CD4-positive, alpha-beta T cell treated with Interleukin-6 for 4 hours (primary cell): ENCODE measurements at places on chromosomes 12 and 14.

DNA sequence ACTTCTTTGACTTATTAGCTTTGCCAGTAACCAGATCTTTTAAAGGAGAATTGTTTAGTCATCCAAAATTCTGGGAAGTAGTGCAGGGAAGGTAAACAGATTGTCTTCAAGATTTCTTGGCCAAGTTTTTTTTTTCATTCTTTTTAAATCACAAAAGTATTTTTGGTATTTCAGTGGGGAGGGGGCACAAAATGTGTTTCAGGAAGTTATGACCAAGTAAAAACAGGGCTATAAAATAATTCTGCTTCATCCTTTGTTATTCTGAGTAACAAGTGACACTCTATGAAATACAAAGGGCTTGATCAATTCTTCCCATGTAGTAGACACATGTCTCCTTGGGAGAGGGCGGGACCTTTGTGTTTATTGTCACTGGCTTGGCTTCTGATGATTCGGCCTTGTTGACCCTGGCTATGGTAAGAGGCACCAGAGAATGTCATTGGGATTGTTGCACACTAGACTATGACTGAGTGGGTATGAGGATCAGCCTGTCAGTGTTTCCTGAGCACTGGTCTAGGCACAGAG lies 55.4 kb downstream of the SUSD6 start:
- no peak for DNase-seq

DNA sequence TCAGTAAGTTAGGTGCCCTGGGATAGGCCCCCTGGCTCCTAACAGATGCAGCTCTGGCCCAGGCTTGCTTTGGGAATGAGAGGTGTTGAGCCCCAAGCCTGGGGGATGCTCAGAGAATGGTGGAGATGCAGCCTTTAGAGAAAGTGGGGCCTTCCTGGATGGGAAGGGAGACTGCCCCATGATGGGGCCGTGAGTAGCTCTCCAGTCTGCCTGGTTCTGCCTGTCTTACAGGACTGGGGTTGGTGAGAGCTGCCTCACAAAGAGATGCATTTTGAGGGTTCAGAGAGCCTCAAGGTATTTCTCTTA lies 523 bp upstream of the VRTN start:
- DNase-seq: no peak

- DNase-seq: no peak
Observed at GRCh38 chr12:107554941-107555340, 130.7 kb upstream of the PWP1 start.

GRCh38 chr12:80086025-80086424 lies 13.3 kb upstream of the OTOGL start:
- DNase-seq: no peak

GRCh38 chr12:31578632-31579031 lies 12.3 kb downstream of the DENND5B start:
- no peak for DNase-seq

- peak; percentile 27 for DNase-seq
Observed at GRCh38 chr12:62466018-62466593, 520 bp upstream of the MON2 start.

GRCh38 chr12:67618303-67618702 lies 30.2 kb upstream of the DYRK2 start:
- DNase-seq: no peak

DNA sequence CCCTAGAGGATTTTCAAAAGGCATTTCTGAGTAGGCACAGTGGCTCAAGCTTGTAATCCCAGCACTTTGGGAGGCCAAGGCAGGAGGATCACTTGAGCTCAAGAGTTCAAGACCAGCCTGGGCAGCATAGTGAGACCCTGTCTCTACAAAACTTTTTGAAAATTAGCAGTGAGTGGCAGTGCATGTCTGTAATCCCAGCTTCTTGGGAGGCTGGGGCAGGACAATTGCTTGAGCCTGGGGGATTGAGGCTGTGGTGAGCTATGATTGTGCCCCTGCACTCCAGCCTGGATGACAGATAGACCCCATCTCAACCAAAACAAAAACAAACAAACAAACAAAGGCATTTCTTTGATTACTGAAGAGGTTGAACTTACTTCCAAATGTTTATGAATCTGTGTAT lies 201.4 kb downstream of the KIF26A start:
- DNase-seq: no peak

- no peak for DNase-seq
Observed at GRCh38 chr12:51087818-51088217, 4.4 kb upstream of the CSRNP2 start.

DNA sequence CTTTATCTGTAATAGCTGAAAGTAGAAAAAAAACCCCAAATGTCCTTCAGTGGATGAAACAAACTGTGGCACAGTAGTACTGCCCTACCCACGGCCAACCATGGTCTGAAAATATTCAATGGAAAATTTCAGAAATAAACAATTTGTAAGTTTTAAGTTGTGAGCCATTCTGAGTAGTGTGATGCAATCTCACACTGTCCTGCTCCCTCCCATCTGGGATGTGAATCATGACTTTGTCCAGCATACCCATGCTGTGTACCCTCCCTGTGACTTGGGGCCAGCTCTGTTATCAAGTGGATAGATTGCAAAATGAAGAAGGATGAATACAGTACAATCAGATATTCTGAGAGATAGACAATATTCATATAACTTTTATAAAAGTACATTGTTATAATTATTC lies 106.2 kb downstream of the SMOC1 start:
- no peak for DNase-seq

DNA sequence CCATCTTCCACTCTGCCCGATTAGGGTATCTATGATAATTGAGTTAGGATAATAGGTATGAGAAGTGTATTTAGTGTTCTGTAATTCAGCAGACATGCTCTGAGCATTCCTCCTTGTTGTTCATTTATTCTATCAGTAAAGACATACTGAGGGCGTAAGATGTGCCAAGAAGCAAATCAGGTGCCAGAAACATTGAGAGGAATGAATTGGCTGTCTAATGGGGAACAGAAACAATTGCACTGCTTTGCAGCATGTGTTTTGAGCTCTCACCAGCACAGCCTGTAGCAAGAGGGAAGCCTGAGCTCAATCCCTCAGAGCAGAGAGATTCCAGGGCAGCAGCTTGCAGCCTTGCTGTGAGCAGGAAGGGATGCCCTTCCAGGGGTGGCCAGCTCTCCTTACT lies 589.3 kb downstream of the BCL11B start:
- DNase-seq: no peak

GRCh38 chr12:22318108-22318737 lies 16.3 kb downstream of the ST8SIA1 start:
- no peak for DNase-seq

DNA sequence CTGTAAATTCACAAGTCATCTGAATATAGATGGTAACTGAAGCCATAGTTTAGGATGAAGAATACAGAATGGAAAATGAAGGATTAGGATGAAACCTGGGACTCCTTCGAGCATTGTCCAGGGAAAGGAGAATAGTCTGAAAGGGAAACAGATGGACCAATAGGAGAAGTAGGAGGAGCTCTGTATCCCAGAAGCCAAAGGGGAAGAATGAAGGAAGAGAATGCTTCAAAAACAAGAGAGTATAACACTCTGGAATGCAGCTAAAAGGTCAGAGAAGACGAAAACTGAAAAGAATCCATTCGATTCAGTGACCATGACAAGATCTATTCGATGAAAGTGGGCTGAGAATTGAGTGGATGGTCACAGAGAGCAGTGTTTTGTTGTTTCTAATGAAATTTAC lies 1.0 kb downstream of the GMFB start:
- no peak for DNase-seq

- DNase-seq: no peak
Observed at GRCh38 chr14:103065861-103066260, 8.5 kb upstream of the CDC42BPB start.

- no peak for DNase-seq
Observed at GRCh38 chr12:89251342-89252271, 100.7 kb downstream of the DUSP6 start.

GRCh38 chr12:32918890-32919801 lies 22.6 kb upstream of the PKP2 start:
- no peak for DNase-seq

DNA sequence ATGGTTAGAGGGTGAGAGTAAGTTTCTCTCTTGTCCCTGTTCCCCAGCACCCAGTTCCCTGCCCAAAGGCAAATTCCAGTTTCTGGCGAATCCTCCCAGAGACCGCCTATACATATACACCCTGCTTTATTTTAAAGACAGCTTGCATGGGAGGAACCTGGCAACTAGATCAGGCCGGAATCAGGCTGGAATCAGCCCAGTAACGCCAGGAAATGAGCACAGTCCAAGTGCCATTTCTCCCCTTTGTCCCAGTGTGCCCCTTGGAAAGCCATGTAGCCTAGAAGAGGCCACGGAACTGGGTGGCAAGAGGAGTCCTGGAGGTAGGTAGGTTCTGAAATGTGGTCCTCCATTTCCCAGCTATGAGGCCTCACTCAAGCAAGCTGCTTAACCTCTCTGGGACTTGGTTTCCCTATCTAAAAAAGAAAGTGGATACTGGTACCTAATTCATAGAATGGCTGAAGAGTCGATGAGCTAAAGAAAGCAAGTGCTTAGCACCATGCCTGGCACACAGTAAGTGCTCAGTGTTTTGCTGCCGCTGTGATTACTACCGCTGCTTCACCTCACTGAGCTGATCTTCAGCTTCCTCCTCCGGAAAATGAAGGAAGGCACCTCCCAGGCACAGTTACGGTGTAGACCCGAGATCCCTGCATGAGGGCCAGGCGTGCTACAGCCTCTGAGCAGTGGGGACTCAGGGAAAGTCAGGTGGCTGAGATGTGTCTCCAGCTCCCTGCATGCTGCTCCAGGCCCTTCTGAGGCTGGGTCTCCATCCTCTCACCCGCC lies 36.4 kb downstream of the PITPNM2 start:
- DNase-seq: peak; percentile 21

DNA sequence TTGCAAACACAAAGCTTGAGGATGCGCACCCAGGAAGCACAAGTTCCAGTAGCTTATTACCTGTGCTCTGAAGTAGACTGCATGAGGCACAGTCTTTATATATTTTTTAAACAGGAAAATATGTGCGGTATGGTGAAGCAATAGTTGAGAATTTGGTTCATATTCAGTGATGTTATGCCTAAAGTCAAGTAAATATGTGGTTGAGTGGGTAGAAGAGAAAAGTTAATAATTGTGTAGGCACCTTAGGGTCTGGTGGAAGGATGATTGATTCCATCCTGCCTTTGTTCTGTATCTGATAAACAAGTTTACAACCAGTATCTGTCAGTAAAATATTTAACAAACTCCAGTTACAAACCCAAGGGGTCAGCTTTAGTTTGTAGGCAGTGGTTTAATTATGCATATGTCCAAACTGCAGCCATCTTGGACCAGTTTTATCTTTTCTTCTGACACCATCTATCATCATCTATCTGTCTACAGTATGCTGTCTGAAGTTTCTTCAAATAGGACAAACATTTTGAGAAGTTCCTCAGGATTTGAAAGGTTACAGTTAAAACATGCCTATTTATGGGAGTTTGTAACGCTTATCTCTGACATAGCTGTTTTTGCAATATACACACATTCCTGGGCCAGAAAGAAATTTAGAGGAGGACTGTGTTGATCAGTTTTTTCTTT lies 10.8 kb downstream of the SINHCAF start:
- no peak for DNase-seq

DNA sequence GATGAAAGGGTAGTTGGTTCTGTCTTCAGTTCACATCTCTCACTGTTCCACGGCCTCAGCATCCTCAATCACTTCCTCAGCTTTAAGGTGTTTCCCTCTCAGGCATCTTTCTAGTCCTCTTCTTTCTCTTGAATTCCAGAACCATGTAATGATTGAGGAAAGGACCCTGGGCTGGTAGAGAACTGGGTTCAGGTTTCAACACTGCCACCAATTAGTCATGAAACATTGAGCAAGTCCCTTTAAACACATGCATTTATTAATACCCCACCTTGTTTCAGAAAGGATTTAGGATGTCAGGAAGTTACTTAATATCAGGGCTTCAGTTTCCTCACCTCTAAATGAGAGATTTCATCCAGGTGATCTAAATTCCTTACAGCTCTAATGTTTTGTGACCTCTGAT lies 7.2 kb downstream of the DMAC2L start:
- no peak for DNase-seq

DNA sequence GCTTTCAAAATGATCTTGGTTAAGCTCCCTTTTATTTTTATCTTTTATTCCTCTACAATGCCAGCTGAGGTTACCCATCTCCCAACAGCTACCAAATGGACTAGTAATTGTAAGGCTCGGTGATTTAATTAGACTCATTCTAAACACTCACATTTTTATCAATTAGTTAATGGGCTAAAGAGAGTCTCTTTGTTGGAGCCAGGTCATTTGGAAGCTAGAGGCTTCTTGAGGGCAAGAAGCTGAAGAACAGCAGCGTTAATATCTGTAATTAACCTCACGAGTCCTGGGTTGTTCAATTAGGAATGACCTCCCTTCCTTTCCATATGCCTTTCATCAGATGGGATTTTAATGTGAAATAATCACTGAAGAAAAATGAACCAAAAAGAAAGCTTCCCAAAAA lies 56.9 kb downstream of the OTX2 start:
- no peak for DNase-seq

- DNase-seq: no peak
Observed at GRCh38 chr14:58752289-58752688, 114.5 kb downstream of the DACT1 start.

- DNase-seq: no peak
Observed at GRCh38 chr12:33488036-33488435, 48.4 kb upstream of the SYT10 start.
